ENCODE measurements at places on chromosomes 2 and 18.

DNA sequence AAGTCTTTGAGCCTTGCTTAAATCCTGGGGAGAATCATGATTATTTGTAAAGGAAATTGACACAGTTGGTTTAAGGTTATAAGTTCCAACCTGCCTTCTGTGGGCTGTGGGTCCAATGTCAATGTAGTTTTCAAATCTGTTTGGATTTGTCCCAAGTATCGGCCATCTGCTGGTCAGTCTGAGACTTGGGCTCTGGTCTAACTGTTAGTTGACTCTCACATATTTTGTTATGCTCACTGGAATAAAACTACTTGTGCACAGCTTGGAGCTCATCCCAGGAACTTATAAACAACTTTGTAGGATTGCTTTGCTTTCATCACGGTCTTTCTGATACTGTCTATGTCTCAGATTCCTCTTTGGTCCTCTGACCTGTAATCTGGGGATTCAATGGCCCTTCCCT, 1026.2 kb upstream of the ZEB2 start:
- no peak for DNase-seq

DNA sequence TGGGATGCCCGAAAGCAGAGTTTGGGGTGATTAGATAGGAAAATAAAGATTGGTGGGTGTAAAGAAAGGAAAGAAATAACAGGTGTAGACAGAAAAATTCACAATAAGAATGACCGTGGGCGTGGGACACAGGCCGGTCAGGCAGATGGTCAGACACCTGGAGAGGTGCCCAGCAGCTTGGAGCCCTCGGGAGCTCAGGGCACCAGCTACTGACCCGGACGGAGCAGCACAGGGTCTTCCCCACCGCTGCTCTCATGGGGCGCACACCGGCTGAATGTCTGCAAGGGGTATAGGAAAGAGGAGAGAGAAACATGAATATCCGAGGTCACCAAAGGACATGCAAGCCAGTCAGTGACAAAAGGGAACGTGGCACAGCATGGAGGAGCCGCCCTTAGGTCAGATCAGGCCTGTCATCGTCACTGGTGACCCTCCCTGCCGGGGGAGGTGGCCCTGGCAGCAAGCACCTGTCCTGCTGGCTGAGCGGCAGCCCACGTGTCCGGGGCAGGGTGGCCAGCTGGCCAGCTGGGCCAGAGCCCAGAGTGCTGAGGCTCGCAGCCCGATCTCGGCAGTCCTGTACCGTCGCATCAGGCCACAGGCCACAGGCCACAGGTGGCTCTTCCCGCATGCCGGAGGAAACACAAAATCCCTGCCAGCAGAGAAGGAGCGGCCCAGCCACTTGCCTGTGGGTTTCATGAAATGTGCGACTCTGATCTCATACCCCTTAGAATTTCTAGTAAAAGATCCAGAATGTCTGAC, 112.0 kb upstream of the NDUFV2 start:
- DNase-seq: peak; percentile 44

GRCh38 chr2:190407246-190407661, 901 bp upstream of the MFSD6 start:
- DNase-seq: no peak

DNA sequence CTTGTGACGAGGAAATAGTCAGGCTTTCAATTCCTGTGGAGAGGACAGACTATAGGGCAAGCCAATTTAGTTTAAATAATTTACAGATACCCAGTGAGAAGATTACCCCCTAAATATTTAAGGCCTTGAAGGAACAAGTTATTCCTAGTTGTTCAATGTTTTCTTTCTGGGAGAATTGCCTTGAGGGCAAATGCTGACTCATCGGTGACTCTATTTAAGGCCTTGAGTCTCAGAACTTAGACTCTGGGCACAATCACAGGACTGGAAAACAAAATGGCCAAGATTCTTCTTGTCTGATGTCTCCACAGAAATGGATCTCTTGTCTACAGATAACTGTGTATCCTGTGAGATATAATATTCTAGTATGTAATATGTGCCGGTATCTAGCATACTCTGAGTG, 467.1 kb downstream of the SUCLG1 start:
- no peak for DNase-seq

GRCh38 chr2:206837775-206838174, 72.4 kb downstream of the FASTKD2 start:
- DNase-seq: no peak

DNA sequence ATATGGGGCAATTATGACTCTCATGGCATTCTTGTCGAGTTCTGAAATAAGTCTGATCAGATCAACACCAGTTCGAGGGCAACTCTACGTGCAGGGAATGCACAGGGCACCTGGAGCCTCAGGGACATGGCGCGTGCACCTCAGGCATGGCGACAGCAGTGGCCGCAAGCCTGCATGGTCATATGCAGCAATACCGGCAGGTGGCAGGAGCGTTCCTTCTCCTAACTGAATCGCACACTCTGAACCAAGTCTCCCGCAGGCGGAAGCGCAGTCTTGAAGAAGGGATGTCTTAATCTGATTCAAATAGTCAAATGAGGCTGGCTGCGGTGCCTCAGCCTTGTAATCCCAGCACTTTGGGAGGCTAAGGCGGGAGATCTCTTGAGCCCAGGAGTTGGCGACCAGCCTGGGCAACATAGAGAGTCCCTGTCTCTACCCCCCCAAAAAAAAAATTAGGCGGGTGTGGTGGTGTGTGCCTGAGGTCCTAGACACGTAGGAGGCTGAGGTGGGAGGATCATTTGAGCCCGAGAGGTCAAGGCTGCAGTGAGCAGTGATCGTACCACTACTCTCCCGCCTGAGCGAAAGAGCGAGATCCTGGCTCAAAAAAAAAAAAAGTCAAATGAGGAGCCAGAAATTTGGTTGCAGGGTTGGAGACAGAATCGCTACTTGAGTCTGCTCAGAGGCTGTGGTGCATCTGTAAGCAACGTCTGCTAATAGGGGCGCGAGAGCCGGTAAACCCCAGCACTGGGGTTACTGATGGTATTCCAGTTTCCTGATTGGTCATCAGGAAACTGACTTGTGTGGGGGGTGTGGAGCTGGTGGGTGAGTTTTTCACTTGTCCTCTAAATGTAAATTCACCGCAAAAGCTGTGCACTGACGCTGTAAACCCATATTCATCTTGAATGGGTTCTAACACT, 28.8 kb downstream of the FHL2 start:
- no peak for DNase-seq

GRCh38 chr2:75041731-75042600, 83.5 kb downstream of the POLE4 start:
- DNase-seq: no peak

- DNase-seq: peak; percentile 11
These were observed 41.7 kb downstream of the CYP20A1 start for GRCh38 chr2:203280428-203281064.

DNA sequence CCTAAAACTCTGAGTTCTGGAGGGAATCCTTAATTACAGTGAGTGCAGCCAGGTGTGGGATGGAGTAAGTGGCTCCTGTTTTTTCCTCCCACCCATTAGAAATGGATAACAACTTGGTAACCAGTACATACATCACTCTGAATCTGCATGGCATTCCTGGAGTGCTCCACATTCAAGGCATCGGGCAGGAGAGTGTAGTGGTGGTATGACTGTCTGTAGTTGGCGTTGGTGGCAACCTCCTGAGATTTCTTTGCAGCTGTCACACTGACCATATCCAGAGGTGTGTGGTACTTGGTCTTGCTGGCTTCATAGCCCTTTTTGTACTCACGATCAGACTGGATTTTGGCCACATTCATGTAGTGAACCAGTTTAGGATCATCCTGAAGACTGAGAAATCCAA, 68.3 kb downstream of the NEB start:
- peak; percentile 2 for DNase-seq

DNA sequence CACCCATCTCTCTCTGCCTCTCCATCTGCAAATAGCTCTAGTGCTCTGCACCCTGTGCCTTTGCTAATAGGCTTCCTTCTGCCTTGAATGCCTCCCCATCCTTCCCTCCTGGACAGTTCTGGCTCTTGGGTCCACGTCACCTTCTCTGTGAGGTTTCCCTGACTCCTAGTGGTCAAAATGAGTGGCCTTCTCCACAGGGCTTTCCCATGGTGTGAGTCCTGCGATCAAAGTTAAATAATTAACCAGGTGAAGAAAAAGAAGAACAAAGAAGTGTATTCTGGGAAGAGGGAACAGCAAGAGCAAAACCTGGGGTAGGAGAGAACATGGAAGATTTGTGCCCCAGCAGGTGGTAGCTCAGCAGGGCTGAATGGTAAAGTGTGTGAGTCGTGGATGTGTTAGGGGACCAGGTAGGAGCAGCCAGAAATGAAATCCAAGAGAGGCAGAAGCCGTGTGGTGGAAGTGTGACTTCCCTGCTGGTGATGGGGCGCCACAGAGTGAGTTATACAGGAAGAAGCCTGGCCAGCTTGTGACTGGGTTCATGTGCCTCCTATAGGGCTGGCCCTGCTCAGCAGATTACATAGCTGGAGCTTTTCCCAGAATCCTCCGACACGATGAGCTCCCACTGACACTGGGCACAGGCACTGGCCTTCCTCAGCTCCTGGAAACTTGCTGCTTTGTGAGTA, 93.8 kb upstream of the LDAH start:
- DNase-seq: no peak

- DNase-seq: no peak
These were observed 34.7 kb downstream of the ONECUT2 start for GRCh38 chr18:57469884-57470283.

DNA sequence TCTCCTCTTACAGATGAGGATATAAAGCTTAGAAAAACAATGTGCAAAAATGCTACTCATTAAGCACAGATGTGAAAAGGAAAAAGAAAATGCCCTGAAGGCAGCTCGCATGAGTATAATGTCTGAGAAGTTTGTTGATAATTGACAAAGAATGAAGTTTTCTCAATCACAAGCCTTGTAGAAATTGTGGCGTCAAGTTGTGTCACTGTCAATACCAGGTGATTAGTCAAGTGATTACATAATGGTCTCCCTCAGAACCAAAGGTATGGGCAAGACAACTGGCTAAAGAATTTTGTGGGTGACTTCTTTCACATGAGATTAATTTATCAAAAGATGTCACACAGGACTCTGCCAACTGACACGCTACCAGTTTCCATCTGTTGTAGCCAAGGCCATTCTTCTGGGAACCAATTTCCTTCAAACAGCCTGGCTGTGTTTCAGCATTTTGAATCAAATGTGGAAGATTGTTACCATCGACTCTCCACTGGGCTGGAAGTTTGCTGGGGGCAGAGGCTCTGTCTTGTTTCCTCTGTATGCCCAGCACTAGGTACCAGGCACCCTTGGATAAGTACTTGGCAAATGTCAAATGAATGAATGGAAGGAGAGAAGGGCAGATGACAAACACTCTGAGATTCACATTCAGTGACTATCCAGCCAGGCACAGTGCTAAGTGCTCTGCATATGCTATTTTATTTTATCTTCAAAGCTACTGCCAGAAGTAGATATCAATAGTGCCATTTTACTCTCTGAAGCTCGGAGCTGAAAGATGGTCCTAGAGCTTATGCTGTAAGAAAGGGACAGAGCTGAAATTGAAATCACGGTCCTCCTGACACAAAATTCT, 5.9 kb upstream of the FN1 start:
- peak; percentile 6 for DNase-seq

DNA sequence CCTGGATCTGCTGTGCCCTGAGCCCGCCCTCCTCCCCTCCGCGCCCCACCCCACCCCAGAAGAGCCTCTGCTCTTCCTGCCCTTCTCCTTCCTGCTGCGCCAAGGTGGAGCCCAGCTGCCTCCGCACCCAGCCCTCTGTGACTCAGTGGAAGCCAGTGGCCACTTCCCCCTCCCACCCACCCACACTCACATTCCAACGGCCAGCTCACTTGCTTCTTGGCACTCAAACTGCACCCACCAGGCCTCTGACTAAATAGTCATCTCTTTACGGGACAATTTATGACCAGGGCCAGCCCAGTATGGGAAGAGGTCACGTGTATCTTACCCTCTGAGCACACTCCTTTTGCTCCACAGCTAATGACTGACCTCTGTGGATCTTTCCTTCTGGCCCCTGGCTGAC, 150.4 kb upstream of the SLC1A4 start:
- DNase-seq: peak; percentile 92

DNA sequence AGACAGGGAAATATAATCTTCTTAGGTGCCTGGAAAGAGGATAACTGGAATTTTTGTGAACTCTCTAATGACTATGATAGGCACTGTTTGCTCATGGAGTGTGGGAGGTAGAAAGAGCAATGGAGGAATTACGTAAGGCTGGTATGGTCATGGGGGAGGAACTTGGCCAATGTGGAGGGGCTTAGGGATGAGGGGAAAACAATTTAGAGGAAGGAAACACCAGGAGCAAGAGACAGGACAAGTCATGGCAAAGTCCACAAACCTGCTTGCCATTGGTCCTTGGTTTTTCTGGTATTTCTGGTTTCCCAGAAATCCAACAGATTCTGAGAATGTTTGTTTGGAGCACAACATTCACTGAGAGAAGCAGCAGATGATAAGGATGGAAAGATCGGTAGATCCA, 274.2 kb downstream of the DYSF start:
- no peak for DNase-seq

DNA sequence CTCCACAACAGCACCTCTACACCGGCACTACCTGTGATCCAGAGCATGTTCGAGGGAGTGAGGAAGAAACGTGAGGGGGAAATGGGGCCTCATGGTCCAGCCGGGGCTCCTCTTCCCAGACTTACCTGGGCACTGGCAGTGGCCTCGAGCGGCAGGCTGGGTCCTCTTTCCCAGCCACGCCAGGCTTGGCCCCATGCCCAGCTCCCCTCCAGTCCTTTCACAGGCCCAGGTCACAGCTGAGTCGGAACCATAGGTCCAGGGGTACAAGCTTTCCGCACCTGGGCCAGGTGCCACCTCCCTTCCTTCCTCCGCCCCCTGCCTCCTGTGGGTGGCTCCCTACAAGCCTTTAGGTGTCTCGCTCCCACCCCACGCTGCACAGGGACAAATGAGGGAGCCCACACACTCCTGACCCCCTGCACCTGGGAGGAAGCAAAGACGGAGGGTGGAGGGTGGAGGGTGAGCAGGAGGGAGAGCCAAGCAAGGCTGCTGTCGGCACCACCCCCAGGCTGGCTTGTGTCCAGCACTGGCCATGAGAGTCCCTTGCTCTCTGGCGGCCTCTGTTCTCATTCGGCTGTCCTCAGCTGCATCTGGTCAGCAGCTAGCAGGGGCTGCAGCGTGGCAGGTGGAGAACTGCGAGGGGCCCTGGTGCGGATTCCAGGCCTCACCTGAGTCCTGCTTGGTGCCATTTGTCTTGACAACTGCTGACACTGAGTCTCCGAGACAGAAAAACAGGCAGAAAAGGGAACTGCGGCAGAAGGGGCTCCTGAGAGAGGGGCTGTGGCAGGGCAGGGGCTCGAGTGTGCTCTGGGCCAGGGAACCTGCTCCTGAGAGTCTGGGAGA, 26.8 kb downstream of the ADRA2B start:
- DNase-seq: no peak

- no peak for DNase-seq
These were observed at the start of gene SULT1C2 for GRCh38 chr2:108288534-108289106. TSS of gene SULT1C2 (plus strand) at chr2:108288895. CDS start at chr2:108293668, 4,773 bp downstream.

DNA sequence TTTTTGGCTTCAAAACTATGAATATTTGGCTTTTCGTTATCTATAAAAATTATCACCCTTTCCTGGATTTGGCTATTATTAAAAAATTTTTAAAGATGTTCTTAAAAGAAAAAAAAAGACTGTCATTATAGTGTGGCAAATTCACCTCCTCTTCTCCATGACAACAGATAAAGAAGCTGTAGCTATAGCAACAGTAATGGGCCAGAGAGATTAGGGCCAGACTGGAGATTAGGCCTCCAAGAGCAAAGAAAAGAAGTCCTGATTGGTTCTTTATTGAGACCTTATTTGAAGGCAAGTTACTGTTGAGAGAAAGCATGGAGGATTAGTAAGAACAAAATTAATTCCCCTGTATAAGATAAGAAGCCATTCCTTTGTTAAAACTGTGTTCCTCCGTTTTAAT, 812.5 kb downstream of the DCC start:
- DNase-seq: no peak

GRCh38 chr18:26453386-26453901, 94.9 kb downstream of the KCTD1 start:
- no peak for DNase-seq

All from osteoblast (primary cell).